CMK (cell line): ENCODE measurements at places on chromosomes 7 and 10.

GRCh38 chr10:12350167-12350872, 973 bp downstream of the CAMK1D start:
- DNase-seq, result no peak

- DNase-seq, result no peak
Observed at GRCh38 chr10:121999301-121999700, 10.3 kb downstream of the TACC2 start.

GRCh38 chr10:11240641-11241040, 223.0 kb downstream of the CELF2 start:
- DNase-seq, result no peak

GRCh38 chr7:117188376-117188775, 134.5 kb downstream of the WNT2 start:
- DNase-seq, result no peak

DNA sequence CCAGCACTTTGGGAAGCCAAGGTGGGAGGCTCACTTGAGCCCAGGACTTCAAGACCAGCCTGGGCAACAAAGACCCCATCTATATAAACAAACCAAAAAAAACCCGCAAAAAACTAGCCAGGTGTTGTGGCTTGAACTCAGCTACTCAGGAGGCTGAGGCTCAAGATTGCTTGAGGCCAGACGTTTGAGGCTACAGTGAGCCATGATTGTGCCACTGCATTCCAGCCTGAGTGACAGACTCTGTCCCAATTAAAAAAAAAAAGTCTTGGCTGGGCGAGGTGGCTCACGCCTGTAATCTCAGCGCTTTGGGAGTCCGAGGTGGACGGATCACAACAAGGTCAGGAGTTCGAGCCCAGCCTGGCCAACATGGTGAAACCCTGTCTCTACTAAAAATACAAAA, 11.4 kb downstream of the RABGEF1 start:
- no peak for DNase-seq

GRCh38 chr7:77831481-77831880, 32.9 kb downstream of the PHTF2 start:
- no peak for DNase-seq

GRCh38 chr7:16091701-16092310, 329.5 kb downstream of the CRPPA start:
- DNase-seq, result no peak

DNA sequence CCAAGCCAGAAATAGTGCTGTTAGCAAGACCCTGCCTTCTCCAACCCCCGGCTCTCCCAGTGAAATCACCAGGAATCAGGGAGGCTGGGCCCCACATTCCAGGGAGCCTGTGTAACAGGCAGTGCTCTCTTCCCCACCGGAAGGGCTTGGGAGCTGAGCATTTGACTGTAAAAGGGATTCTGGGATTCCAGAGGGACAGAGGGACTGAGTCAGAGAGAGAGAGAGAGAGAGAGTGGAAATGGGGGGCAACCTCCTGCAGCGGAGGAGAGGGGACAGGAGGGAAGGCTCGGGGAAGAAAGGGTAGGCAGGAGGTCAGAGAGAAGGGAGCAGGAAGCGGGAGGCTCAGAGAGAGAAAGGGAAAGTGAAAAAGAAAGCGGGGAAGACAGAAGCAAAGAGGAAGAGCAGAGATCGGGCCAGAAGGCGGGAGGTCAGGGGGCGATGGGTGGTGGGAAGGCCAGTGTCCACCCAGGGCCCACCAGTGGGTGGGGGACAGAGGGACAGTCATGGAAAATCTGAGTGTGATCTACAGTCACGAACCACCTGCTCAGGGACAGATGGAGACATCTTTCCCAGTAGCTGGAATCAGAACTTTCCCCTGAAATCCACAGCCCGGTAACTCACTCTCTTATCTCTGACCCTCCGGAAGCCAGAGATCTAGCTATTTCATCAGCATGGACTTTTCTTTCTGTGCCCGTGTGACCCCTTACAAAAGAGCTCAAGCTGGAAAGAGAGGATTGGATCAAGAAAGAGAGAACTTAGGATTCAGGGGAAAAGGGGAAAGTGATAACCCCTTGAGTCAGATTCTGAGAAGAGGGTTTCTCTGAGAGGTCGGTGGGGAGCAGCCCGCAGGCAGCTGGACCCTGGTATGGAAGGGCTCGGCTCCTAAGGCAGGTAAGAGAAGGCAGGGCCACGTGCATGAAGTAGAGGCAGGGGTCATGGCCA, 4.6 kb upstream of the SERPINE1 start:
- no peak for DNase-seq

- no peak for DNase-seq
Observed at GRCh38 chr7:8699875-8700624, 266.6 kb downstream of the NXPH1 start.

DNA sequence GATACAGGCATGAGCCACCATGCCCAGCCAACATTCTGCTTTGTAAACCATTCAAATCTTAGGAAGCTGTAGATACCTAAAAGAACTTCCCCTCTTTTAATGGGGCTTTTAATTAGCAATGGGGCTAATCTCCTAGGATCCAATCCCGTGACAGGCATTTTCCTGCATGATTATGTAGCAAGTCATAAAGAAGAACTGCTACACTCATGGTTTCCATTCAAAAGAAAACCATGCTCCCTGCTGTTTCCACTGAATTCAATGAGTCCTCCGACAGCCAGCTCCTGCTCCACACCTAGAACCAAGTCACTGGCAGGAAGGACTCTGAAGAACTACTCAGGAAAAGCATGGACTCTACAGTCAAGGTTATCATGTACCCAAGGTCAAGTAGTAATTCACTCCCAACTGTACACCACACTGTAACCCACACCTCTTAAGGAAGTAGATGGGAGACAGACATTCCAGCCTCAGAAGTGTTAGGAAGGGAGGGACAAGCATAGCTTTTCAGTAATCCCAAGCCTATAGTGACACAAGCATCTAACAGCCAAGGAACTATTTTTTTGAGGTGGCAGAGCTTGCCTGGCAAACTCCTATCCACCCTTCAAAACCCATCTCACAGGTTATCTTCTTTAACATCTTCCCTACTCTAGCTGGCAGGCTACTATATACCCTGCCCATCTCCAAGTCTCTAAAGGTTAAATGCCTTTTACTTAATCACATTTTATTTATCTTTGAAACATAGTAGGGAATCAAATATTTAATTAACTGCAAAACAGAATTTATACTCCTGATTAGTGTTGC, 47.5 kb downstream of the CTBP2 start:
- no peak for DNase-seq

DNA sequence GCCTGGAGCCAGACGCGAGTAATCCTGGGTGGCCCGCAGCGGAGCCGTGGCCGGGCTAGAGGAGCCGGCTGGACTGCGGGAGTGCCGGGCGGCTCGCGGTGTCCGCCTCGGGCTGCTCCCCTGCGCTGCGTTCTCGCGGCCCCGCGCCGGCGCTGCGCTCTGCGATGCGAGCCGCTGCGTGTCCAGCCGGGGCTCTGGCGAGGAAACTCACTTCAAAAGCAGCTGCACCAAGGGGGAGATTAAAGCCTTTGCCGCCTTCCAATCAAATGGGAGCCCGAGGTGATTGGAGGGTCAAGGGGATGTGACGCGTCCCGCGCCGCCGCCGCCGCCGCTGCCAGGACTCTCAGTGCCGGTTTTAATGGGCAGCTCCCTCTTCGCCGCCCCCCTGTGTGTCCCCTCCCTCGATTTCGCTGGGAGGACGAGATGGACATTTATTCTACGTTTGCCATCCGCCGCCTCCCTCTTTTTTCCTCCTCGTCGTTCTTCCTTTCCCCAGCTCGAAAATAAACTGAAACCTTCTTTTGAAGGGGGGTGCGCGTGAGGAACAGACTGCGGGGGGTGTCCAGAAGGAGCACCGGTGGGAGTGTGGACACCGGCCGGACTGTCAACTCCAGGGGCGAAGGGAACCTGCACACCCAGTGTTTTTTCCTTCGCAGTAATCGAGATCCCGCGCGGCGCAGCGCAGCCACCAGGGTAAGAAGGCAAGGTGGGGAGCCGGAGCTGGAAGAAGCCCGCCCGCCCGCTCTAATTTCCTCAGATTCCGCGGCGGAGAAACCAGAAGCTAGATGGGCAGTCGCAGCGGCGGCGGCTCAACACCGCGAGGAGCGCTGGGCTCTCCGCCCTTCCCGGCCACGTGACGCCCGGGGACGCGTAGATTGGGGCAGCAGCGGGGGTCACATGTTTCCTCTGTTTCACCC, at the start of gene ZNF503:
Gene ZNF503, minus strand, starts transcription at position 196 of the 917 bp plus-strand sequence. CDS start 345 bp downstream, outside the sequence.
- peak; percentile 44 for DNase-seq

DNA sequence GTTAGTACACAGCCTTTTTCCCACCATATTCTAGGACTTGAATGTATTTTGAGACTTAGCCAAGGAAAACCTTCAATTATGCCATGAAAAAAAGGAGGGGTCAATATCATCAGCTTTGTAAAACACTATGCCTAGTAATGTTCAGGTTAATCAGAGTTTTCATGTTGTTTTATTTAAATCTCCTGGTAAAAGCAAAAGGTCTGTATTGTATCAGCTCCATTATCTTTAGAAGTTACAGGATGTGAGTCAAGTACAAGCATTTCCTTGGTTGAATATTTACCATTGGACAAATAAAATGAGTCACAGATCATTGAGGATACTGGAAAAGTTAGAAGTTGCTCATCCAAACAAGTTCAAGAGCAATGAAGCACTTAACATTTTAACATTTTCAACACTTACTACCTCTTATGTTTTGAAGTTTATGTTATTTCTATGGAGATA, 89.9 kb upstream of the CAPZA2 start:
- DNase-seq, result no peak
